ENCODE measurements at places on chromosomes 5 and 9. TPM values are rescaled to one million over a fixed set of nuclear protein-coding genes. Genes with fewer than 3 reads are reported as not detected.
A peak's percentile ranks its signal among the peaks of the same experiment; 100 is the strongest.

- H3K4me1 ChIP-seq, result no peaks in the 10 kb centered on the region
- no peak overlapping the region for H3K4me3 ChIP-seq
- DNase-seq, result no peak
- H3K27me3 ChIP-seq, result no peaks in the 10 kb centered on the region
- H3K36me3 ChIP-seq, result no peaks in the 10 kb centered on the region
These were observed 160.8 kb upstream of the KLF4 start for GRCh38 chr9:107650321-107650720.

- H3K4me1 ChIP-seq, result peaks cover 40% of the 10 kb centered on the region
- no peaks in the 10 kb centered on the region for H3K27me3 ChIP-seq
- peak overlapping the region; percentile 10 for H3K4me3 ChIP-seq
- DNase-seq, result no peak
These were observed 9.4 kb upstream of the C5orf15 start for GRCh38 chr5:133977858-133978257.

DNA sequence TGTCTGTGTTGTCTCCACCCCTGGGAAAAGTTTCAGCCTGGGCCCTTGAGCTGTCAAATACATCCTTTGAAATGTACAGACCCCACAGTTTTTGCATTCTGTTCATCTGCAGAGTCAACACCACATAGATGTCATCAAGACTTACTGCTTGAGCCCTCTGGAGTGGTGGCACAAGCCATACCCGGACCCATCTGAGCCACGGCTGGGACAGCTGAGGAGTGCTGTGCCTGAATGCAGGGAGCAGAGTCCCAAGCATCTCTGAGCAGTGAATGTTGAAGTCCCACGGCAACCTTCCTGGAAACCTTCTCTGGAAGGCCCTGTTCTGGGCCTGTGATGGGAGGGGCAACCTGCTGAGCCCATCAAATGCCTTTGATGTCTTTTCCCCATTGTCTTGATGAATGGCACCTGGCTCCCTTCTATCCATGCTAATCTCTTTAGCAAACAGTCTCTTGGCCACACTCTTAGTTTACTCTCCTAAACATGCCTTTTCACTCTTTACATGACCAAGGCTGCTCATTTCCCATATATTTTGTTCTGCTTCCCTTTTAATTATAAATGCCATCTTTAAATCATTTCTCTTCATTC is 92.5 kb downstream of the ATPSCKMT start:
- DNase-seq, result no peak
- H3K4me3 ChIP-seq, result no peak overlapping the region
- no peaks in the 10 kb centered on the region for H3K4me1 ChIP-seq

- H3K27me3 ChIP-seq, result no peaks in the 10 kb centered on the region
- H3K4me1 ChIP-seq, result no peaks in the 10 kb centered on the region
- no peak overlapping the region for H3K4me3 ChIP-seq
- no peak for DNase-seq
- H3K36me3 ChIP-seq, result no peaks in the 10 kb centered on the region
These were observed 115.4 kb downstream of the FBN2 start for GRCh38 chr5:128422612-128423011.

GRCh38 chr9:114469091-114469853 is 36.0 kb downstream of the WHRN start:
- H3K27me3 ChIP-seq, result no peaks in the 10 kb centered on the region
- no peak for DNase-seq
- H3K4me1 ChIP-seq, result peaks cover 5% of the 10 kb centered on the region
- no peak overlapping the region for H3K4me3 ChIP-seq

DNA sequence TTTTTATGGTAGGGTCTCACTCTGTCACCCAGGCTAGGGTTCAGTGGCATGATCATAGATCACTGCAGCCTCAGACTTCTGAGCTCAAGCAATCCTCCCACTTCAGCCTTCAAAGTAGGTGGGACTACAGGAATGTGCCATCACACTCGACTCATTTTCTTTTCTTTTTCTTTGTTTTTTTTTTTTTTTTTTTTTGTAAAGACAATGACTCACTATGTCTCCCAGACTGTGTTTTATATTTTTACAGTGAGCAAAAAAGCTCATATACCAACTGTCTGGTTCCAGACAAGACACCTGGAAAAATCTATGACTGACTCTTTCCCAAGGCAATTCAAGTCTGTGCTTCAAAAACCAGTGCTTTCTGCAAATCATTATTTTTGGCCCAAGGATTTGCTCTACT is 10.8 kb upstream of the FOXD1 start:
- no peak overlapping the region for H3K4me3 ChIP-seq
- H3K36me3 ChIP-seq, result no peaks in the 10 kb centered on the region
- no peak overlapping the region for H3K27ac ChIP-seq
- H3K27me3 ChIP-seq, result peaks cover 61% of the 10 kb centered on the region
- no peaks in the 10 kb centered on the region for H3K4me1 ChIP-seq

The CDC25C gene
- 30.1 TPM for total RNA-seq

The IFNA13 gene
- total RNA-seq, result not detected

The ZFP37 gene
- 1.2 TPM for total RNA-seq

The C8G gene
- 2.6 TPM for total RNA-seq

DNA sequence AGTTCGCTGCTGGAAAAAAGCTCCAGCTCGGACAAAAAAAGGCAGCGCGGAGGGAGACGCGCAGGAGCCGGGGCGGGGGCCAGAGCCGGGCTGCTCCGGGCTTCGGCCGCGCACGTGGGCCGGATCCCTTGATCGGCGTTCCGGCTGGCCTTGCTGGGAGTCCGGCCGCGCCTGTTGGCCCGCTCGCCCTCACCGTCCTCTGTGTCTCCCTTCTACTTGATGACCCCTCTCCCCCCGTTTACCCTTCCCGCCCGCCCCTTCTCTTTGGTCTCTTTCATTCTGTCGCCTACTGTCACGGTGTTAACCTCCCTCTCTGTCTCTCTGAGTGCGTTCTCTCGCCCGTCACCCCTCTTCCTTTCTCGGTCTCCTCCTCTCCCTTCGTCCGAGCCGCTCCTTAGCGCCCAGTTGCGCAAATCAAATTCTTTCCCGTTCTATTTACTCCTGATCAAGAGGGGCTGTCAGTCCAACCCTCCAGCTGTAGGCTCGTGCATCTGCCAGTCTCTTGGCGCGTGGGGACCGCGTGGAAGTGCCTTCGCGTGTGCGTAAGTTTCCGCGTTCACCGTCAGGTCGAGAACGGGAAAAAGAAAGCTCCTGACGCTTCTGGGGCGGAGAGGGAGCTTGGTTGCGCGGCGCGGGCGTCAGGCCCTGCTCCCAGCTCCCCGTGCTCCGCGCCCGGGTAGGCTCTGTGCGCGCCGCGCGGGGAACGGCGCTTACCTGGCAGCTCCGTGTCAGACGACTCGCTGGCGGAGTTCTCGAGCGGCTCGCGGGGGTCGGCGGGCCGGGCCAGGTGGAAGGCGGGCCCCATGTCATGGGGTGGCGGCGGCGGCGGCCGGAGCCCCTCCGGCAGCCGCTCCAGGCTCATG is 798 bp downstream of the PITX1 start:
- peaks cover 38% of the 10 kb centered on the region for H3K4me1 ChIP-seq
- peaks cover 4% of the 10 kb centered on the region for H3K36me3 ChIP-seq
- DNase-seq, result peak; percentile 35
- H3K27me3 ChIP-seq, result peaks cover 89% of the 10 kb centered on the region
- H3K27ac ChIP-seq, result no peak overlapping the region
- peak overlapping the region; percentile 81 for H3K4me3 ChIP-seq

- no peaks in the 10 kb centered on the region for H3K36me3 ChIP-seq
- peaks cover under 1% of the 10 kb centered on the region for H3K4me1 ChIP-seq
- H3K27ac ChIP-seq, result no peak overlapping the region
- peak overlapping the region; percentile 83 for H3K4me3 ChIP-seq
- H3K27me3 ChIP-seq, result no peaks in the 10 kb centered on the region
These were observed 709 bp downstream of the UAP1L1 start for GRCh38 chr9:137077758-137078693.

DNA sequence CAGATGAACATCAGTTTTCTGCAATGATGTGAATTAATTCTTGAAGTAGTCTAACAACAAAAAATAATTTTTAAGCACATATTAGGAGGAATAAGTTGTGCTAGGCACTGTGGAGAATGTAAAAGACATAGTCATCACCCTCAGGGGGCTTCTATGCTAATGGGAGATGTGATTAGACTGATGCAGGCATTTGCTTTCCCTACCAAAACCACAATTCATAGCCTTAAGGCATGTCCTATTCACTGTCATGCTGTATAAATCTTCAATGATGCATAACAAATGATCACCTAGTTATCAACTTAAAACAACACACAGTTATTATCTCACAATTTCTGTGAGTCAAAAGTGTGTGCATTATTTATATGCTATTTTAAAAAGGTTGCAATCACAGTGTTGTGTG is 422.6 kb downstream of the MAN2A1 start:
- H3K4me1 ChIP-seq, result peaks cover 7% of the 10 kb centered on the region
- no peak overlapping the region for H3K4me3 ChIP-seq
- H3K36me3 ChIP-seq, result no peaks in the 10 kb centered on the region
- DNase-seq, result no peak
- no peaks in the 10 kb centered on the region for H3K27me3 ChIP-seq

DNA sequence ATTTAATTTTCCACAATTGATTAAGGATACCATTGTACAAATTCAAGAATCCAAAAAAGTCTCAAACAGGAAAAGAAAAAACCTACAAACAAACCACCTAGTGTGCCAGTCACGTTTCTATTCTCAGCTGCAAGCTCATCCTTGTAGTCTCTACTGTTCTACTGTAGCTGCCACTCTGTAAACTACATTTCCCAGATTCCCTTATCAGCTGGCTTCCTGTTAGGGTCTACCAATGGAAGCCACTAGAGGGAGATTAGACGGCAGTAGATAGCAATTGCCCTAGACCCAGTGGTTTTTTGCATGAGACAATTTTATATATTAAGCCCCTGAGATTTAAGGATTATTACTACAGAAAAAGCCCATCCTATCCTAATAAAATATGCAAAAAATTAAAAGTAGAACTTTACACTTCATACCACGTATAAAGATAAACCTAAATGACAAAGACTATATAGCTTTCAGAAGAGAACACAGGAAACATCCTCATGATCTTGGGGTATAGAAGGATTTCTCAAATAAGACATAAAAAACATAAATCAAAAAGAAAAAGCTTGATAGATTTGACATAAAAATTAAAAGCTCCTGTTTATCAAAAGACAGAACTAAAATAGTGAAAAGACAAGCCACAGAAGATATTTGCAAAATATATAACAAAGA is 37.4 kb downstream of the P4HA2 start:
- no peaks in the 10 kb centered on the region for H3K36me3 ChIP-seq
- DNase-seq, result no peak
- H3K4me1 ChIP-seq, result peaks cover 14% of the 10 kb centered on the region
- H3K27ac ChIP-seq, result no peak overlapping the region
- H3K27me3 ChIP-seq, result peaks cover 14% of the 10 kb centered on the region
- no peak overlapping the region for H3K4me3 ChIP-seq

GRCh38 chr9:131668439-131669268 is 71.2 kb downstream of the RAPGEF1 start:
- peak overlapping the region; percentile 82 for H3K4me3 ChIP-seq
- H3K4me1 ChIP-seq, result peaks cover 96% of the 10 kb centered on the region
- peaks cover 3% of the 10 kb centered on the region for H3K36me3 ChIP-seq
- peak overlapping the region; percentile 94 for H3K27ac ChIP-seq
- peak; percentile 80 for DNase-seq

- no peaks in the 10 kb centered on the region for H3K27me3 ChIP-seq
- DNase-seq, result no peak
- H3K4me1 ChIP-seq, result no peaks in the 10 kb centered on the region
- H3K27ac ChIP-seq, result no peak overlapping the region
- H3K4me3 ChIP-seq, result no peak overlapping the region
- no peaks in the 10 kb centered on the region for H3K36me3 ChIP-seq
These were observed 49.7 kb downstream of the FAM174A start for GRCh38 chr5:100584889-100585288.

DNA sequence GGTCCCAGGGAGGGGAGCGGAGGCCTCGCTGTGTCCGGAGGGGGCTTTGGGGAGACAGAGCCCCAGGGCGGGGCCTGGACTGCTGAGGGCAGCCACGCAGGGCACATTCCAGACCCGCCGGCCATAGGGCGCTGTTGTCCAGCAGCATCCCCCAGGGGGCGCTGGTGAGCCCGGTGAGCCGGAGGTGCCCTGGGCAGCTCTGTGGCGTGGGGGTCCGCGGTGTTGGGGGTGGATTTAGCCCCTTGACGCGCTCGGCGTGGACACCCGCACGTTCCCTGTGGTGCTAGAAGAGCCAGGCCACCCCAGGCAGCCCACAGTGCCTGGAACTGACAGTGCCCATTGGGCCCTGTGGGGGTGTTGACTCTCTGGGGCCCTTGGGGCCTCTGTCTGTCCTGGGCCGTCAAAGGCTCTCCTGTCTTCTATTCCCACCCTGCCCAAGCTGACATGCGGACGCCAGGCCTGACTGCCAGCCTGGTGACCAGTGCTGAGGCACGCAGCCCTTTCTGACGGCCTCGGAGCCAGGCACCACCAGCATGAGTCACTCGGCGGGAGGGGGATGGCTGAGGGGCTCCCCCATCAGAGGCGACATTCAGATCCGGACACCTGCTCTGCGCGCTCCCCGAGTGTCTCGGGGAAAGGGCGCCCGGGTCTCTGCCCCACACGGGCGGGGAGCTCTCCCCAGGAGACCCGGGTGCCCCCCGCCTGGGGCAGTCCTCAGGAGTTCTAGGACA is 23.9 kb downstream of the TPPP start:
- peaks cover 11% of the 10 kb centered on the region for H3K4me1 ChIP-seq
- H3K36me3 ChIP-seq, result peaks cover 2% of the 10 kb centered on the region
- H3K27me3 ChIP-seq, result peaks cover 6% of the 10 kb centered on the region
- H3K4me3 ChIP-seq, result no peak overlapping the region
- peak; percentile 70 for DNase-seq

DNA sequence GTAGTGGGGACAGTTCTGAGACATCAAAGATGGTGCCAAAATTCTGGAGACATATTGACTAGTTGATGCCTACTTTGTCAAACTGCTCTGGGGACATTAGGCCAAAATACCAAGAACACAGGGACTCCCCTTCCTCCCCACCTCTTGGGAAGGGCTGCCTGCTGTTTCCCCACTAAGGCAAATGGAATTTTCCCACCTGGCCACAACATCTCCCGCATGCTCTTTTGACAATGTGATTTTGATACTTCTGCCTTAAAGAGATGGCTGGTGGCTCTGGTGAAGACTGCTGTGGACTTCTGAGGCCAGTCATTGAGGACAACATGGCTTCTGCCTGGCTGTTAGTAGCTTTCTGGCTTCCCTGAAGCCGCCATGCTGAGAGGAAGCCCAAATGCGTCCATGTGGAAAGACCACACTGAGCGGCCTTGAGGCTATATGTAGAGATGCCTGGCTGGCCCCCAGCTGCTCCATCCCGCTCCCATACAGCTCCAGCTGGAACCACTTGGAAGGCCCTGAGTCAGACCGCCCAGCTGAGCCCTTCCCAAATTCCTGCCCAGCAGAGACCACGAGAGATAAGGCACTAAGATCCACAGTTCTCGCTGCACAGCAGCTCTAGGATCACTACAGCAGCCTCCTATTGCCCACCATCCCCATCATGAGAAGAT is 226.7 kb downstream of the SYK start:
- H3K27me3 ChIP-seq, result peaks cover 41% of the 10 kb centered on the region
- H3K36me3 ChIP-seq, result no peaks in the 10 kb centered on the region
- DNase-seq, result no peak
- H3K4me3 ChIP-seq, result no peak overlapping the region
- no peaks in the 10 kb centered on the region for H3K4me1 ChIP-seq

The SNCB gene
- 0.81 TPM for total RNA-seq

GRCh38 chr9:14278291-14278721 is 35.6 kb downstream of the NFIB start:
- no peaks in the 10 kb centered on the region for H3K36me3 ChIP-seq
- no peak overlapping the region for H3K27ac ChIP-seq
- peaks cover 32% of the 10 kb centered on the region for H3K27me3 ChIP-seq
- H3K4me3 ChIP-seq, result no peak overlapping the region

The FOXI1 gene
- not detected for total RNA-seq

Data from activated T-cell treated with anti-CD3 and anti-CD28 coated beads, Interleukin-2, amount 50 U/mL, for 72 hours (primary cell).